Jurkat, Clone E6-1 (cell line): ENCODE measurements at places on chromosomes 2 and 18.

GRCh38 chr18:71443706-71444480 lies 1100.2 kb downstream of the CBLN2 start:
- no peak for DNase-seq

- no peak for DNase-seq
Measured at GRCh38 chr2:27720004-27720551, 51.4 kb upstream of the MRPL33 start.

DNA sequence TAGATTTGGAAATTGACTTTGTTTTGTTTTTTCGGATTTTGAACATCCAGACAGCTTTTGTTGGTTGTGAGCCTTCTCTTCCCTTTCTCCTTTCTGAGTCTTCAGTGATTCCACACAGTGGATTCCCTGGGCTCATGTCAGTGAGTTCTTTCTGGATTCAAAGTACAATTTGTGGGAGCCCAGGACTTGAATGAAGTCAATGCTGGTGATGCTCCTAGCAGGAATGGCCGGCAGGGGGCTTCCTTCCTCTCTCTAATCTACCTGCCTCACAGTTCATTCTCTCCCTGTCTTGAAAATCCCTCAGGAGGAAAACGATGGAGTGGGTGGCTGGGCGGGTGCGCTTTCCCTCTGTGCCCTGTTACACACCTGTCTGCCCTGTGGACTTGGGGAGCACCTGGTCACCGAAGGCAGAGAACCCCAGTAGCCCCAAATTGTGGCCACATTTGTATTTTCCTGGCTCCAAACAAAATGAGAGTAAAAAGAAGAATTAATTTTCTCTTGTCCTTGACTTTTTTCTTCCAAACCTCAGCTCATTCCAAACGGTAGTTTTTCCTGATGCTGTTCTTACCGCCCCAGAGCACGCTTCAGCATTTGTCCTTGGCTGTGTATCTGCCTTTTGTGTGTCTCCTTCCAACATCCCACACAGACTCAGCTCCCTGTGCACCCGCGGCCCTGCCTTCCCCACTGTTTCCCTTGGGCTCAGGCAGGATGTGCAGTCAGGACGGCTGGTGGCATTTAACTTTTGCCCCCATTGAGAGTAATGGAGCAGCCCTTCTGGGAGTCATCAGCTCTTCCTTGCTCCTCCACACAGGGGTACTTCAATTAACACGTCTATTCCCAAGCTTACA lies 86.6 kb downstream of the MARCO start:
- DNase-seq: peak; percentile 8

DNA sequence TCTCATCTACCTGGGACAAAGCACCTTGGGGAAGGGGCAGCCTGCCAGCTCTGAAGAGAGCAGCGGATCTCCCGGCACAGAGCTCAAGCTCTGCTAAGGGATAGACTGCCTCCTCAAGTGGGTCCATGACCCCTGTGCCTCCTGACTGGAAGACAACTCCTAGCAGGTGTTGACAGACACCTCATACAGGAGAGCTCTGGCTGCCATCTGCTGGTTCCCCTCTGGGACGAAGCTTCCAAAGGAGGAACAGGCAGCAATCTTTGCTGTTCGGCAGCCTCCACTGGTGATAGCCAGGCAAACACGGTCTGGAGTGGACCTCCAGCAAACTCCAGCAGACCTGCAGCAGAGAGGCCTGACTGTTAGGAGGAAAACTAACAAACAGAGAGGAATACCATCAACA lies 549.9 kb upstream of the LRATD1 start:
- no peak for DNase-seq

DNA sequence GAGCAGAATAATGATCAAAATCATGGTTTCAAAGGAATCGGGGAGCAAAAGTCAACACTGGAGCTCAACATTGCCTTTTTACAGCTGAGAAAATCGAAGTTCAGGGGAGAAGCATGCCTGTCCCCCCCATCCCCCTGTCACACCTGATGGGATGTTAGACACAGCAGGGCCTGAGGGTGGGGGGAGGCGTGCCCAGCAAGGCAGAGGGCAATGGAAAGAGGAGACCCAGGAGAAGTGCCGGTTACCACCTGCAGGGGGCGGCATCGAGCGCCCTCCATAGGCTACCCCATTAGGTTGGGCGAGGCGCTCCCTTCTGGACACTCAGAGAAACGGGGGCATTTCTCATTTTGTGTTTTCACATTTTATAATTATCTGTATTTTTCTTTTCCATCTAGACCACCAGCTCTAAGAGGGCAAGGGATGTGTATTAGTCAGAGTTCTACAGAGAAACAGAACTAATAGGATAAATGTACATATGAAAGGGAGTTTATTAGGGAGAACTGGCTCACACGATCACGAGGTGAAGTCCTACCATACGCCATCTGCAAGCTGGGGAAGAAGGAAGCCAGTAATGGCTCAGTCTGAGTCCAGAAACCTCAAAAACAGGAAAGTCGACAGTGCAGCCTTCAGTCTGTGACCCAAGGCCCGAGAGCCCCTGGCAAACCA lies 271.3 kb downstream of the LRATD1 start:
- DNase-seq: peak; percentile 66

DNA sequence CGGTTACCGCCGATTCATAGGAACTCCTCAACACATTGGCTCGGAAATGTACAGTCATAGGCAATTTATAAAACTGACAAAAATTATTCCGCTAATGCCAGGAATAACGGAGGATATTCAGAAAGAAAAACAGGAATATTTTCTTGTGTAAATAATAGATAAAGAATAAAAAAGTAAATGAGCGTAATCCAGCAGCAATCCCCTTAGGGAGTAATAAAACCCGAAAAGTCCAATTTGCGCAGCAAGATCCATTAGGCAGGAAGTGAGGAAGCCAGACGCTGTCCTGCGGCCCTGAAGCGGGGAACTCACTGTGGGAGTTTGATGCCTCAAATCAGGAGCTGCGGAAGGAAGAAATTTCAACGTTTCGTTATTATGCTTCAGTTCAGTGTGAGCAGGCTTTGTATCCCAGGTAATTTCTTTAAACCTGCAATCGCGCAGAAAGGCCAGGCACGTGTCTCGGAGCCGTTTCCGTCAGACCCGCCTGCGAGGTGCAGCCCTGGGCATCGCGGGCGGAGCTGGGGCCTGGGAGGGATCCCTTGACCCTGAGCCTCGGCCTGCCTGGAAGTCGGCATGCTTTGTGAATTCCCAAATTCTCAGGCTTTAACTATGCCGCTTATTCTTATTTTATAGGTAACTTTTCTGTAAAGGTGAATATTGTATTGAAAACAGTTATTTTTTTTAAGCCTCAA lies 180.9 kb upstream of the ALKAL2 start:
- no peak for DNase-seq

- no peak for DNase-seq
Measured at GRCh38 chr2:217722883-217723472, 279.8 kb downstream of the TNS1 start.

GRCh38 chr18:48197819-48198218 lies 211.4 kb downstream of the ZBTB7C start:
- no peak for DNase-seq

GRCh38 chr2:204888222-204888621 lies 342.9 kb downstream of the PARD3B start:
- no peak for DNase-seq

DNA sequence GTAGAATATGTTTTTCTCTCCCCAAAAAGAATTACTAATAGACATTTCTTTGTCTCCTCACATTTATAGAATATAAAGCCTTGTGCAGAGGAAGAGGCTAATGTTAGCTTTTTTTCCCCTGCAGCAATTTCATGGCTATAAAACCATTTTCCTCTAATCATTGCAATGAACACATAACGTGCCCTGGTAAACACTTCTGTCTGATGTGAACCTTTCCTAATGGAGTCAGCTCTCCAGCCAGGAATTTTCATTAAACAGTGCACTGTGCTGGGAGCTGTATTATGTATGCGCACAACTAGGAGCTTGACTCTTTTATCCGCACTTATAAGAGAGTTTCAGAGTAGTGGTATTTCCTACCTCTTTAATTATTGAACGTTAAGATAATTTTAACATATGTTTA lies 63.9 kb upstream of the SPATS2L start:
- DNase-seq: no peak

GRCh38 chr18:10100941-10101701 lies 187.3 kb downstream of the VAPA start:
- DNase-seq: no peak

DNA sequence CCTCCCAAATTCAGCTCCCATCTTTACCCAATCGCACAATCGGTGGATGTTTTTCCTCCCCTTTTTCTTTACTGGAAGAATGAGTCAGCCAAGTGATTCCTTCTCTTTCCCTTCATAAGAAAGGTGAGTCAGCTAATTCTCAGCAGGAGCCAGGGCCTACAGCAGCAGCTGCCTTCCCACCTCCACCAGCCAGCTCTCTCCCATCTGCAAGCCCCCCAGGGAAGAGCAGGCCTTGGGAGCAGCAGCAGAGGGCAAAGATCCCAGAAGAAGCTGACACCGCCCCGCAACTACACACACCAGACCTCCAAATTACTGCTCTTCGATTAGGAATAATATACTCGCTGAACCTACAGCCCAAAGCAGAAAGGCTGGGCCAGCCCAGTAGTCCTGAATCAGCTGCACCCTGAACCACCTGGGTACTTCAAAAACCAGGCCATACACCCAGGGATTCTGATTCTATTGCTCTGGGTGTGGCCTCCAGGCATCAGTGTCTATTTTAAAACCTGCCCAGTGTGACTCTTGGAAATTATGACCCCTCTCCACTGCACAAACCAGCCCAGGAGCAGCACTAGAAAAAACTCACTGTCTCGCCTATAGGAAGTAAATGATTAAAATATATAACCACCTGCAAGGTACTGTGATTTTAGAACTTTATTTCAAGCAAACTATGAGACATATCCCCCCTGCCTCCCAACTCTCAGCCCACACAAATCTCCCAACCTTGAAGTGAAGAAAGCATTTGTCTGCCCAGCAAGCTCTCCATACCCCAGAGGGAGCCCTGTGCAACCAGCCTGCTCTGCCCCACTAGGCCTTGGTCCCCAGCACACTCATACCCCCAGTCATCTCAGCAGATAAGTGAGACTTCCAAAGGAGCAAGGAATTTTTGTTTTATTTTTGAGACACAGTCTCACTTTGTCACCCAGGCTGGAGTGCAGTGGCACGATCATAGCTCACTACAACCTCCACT lies 7.3 kb downstream of the SFXN5 start:
- no peak for DNase-seq

DNA sequence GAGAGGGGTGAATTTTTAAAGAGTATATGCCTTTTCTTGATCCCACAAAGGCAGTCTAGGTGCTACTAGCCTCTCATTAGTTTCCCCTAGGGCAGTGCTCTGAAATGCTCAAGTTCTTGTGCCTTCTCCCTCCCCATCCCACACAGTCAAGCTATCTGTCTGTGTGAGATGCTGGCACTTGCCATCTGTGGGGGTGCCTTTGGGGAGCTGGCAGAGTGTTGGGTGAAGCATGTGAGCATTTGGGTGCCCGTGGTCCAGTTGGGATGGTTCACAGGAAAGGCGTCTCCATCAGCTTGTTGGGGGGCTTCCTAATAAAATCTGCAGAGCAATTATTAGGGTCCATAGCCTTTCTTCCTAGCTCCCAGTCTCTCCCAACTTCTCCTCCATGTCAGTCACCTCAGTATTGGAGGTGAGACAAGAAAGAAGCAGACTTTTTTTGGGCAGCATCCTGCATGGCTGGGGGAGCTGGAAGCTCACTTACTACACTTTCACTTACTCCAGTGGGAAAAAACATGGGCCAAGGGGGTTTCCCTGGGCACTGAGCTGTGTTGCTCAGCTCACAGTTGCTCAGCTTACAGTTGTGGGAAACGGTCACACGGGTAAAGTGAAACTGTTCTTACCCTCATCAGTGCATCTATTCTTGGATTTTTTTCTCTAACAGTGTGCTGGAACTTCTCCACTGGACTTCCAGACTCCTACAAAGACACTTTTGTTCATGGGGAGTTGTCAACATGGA lies 29.3 kb downstream of the COLEC11 start:
- DNase-seq: no peak

DNA sequence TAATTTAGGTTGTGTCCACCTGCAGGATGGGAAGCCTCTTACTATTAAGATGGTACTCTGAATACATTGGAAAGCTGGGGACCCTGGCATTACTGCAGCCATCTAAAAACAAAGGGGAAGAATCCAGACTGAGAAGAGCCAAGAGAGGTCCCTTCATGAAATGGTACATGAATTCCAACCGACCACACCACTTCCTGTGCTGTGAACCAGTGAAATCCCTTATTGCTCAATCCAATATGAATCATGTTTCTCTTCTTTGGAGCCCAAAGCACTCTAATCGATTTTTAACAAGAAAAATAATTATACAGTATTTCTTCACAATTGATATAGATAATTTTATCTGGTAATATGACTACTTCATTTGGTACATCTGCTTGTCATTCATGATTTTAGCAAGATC lies 479.7 kb upstream of the RAB6C start:
- no peak for DNase-seq

DNA sequence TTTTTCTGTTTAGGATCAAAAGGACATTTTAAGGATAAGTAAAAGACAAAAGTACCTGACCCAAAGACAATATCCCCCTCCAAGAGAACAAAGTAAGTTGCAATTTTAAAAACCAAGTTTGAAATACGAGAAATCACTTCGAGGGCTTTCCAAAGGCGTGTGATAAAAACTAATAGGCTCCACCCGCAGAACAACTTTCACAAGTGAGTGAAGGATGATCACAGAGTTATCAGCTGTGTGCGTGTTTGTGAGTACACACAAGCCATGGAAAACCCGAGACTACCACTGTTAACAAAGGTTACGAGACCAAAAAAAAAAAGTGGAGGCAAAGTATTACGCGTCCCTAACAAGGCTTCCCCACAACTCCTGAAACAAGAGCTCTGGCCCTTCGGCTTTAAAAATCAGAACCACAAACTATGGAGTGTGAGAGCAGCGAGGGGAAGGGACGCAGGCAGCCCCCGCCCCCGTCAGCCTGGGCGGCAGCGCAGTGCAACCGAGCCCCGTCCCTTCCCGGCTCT lies 719 bp downstream of the SMAD2 start:
- no peak for DNase-seq

- DNase-seq: no peak
Measured at GRCh38 chr18:39587586-39587985, 2022.0 kb upstream of the CELF4 start.
